ENCODE measurements at places on chromosomes 4 and X.

- DNase-seq = no peak
Measured at GRCh38 chr4:151997461-151997860, 236.7 kb upstream of the GATB start.

GRCh38 chrX:38304010-38304409 lies 23.3 kb downstream of the RPGR start:
- DNase-seq = no peak

- DNase-seq = no peak
Measured at GRCh38 chrX:63673896-63674295, 111.1 kb downstream of the ARHGEF9 start.

- DNase-seq = no peak
Measured at GRCh38 chrX:24448762-24449250, 16.3 kb upstream of the PDK3 start.

GRCh38 chr4:38154252-38154651 lies 194.1 kb downstream of the PTTG2 start:
- DNase-seq = no peak

DNA sequence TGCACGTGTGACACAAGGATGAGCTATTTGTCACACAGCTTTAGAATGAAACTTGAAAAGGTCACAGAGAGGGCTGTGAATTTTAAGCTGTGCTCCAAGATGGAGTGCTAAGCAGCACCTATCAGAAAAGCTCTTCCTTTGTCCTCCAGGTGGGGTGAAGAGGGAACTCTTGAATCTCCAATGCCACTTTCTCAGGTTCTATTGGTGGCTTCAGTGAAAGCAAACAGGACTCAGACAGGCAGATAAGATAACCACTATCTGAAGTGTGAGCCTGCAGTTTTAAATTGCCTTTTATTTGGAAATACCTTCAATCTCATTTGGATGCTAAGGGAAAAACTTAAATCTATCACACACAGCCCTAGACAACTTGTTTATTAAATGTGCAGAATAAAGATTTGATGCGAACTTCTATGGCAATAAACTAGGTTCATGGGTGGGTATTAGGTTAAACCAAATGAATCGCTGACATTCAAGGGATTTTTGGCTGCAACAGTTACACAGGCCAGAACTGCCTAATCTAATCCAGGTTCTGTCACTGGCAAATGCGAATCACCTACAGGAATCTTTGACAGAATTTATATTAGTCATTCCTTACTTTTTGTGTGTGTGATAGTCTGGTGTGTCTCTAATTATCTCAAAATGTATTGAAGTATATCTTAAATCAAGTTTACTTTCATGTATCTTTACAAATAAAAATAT lies 13.6 kb upstream of the PDGFRA start:
- DNase-seq = no peak

DNA sequence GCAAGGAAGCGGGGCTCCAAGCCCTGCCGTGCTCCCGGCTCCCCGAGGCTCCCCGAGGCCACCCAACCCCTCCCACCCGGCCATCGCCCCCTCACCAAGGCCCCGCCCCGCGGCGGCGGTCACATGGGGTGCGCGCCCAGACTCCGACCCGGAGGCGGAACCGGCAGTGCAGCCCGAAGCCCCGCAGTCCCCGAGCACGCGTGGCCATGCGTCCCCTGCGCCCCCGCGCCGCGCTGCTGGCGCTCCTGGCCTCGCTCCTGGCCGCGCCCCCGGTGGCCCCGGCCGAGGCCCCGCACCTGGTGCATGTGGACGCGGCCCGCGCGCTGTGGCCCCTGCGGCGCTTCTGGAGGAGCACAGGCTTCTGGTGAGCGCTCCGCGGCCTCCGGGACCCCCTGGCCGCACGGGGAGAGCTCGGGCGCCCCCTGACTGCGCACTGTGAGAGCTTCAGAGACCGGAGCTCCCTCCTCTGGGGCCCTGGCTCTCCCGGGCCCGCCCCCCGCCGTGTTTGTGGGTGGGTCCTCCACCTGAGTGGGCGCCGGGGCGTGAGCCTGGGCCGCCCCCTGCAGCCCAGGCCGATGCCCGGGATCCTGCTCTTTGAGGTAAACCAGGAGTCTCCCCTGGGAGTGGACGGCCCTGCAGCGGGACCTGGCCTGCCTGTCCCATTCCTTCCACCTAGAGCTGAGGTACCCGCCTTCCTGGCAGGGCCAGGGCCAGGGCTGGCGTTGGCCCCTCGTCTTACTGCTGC lies at the start of gene IDUA:
TSS of gene IDUA (plus strand) at position 166 of the 745 bp plus-strand sequence. CDS start at position 207, 41 bp downstream.
- peak; percentile 70 for DNase-seq

- DNase-seq = no peak
Measured at GRCh38 chr4:123235431-123235830, 161.2 kb upstream of the SPRY1 start.

DNA sequence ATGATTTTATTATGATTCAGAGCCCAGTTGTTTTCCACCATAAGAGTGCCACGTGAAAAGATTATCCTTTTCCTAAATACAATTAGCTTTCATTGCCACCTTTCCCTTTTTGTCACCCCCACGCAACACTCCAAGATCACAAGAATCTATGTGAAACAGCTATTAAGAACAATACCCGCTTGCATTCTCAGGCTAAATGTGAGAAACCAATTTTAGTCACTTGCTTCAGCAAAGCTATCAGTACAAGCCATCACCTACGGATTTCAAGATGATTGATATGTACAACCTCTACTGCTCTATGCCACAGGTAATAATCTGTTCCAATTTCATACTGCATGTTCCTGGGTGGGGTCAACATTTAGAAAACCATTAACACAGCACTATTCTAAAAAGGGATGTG lies 2.5 kb downstream of the ATP11C start:
- DNase-seq = no peak

- DNase-seq = no peak
Measured at GRCh38 chr4:45596379-45597101, 527.3 kb downstream of the GABRG1 start.

DNA sequence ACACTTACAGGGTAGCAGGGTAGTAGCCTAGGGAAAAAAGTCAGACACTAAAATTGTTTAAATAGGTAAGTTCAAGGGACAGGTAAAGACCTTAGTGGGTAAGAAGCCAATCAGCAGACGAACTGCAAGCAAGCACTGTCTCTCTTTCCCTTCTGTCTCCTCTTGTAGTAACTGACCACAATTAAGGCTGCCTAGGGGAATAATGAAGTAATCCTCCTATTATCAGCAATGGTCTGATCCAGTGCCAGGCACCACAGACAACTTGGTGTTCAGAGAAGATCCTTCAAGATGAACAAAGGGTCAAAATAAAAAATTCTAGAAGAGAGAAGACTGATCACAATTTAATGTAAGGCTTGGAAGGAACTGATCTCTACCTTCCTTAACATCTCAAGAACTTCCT lies 62.9 kb downstream of the ELOVL6 start:
- DNase-seq = no peak

GRCh38 chr4:120209706-120210105 lies 143.1 kb upstream of the MAD2L1 start:
- no peak for DNase-seq

GRCh38 chr4:166277853-166278252 lies 404.8 kb downstream of the TLL1 start:
- no peak for DNase-seq

DNA sequence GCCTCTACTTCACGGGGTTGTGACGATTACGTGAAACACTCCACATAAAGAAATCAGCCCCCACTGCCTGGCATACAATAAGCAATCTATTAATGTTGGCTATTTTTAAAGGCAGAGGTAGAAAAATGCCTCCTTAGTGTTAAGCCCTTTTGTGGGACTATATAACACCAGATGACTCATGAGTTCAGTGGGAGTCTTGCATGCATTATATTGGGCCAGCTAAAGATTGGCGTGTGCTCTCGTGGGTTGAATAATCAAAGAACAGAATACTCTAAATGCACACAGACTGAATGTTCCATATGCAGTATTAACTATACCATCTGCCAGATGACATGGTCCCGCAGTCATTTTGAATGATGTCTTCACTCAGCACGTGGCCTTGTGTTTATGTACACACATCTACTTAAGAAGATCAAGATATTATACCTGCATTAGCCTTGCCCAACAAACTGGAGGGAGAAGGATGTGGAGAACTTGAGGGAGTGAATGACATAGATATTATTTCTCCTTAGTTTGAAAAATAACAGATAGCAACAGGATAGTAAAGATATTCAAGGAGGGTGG lies 85.0 kb upstream of the MYOZ2 start:
- DNase-seq = no peak

DNA sequence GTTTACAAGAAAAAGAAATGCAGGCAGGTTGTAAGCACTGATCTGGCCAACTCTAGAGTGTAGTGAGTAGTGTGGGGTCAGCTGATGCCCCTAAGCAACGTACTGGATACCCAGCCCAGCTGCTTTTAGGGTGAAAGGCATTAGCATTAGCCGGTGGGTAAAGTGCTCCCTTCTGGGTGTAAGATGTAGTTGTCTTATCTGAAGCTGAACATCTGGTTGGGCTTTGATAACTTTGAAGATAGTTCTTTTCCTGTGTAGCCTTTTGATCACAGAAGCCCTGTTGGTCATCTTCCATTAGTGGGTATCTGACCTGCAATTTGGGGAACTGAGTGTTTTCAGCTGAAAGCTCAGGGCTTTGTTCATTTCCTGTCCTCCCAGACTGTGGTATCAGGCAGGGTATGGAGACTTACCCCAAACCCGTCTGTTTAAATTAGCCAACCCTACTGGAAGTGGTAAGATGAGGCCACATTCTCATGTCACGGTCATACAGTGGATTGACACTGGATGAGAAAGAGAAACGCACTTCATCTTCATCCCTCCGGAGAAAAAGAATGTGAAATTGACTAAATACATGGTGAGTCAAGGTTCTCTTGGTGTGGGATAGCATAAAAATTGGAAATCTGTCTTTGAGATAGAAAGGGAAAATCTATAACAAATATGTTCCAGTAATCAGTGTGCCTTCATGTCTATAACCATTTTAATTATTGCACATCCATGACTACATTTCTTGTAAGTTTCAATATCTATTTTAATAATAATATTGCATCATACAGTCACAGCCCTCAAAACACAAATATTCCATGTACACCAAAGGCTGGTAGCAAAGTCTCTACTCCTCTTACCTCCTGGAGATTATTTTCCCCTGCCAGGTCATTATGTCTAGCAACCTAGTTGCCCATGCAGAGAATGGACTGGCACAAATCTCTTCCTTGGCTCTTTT lies 8.7 kb downstream of the RHOH start:
- DNase-seq = no peak

- no peak for DNase-seq
Measured at GRCh38 chr4:41887821-41888686, 47.2 kb upstream of the TMEM33 start.

- DNase-seq = no peak
Measured at GRCh38 chr4:143289370-143289769, 47.3 kb upstream of the GAB1 start.

DNA sequence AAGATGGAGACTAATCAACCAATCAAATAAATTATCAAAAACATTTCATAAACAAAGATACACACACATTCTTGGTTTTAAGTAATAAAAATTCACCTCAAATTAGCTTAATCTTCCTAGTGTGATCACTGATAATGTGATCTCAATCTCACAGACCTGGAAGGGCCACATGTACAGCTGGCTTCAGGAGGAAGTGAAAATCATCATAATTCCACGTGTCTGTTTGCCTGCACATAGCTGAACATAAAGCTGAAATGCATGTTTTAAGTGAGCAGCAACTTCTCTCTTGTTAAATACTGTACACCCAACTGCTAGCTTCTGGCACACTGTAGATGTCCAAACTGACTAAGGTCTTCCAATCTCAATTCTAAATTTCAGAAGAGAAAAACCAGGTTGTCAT lies 53.8 kb downstream of the ARHGAP6 start:
- DNase-seq = no peak
